Kidney epithelial cell (primary cell): ENCODE measurements at places on chromosomes 11 and 22. TPM values are rescaled to one million over a fixed set of nuclear protein-coding genes. Genes with fewer than 3 reads are reported as not detected.

The OSBPL5 gene
- 9.2 and 10.2 TPM in 2 replicates for total RNA-seq

The USP2 gene
- total RNA-seq: 1.6 and 2.0 TPM in 2 replicates

The CEP126 gene
- 0.71 and 0.82 TPM in 2 replicates for total RNA-seq

The TENM4 gene
- 35.3 and 49.4 TPM in 2 replicates for total RNA-seq

The MPST gene
- 186 and 219 TPM in 2 replicates for total RNA-seq

The RGL4 gene
- total RNA-seq: not detected in 2 replicates

The AQP11 gene
- total RNA-seq: 0.75 and 1.7 TPM in 2 replicates

The SNAP29 gene
- total RNA-seq: 17.7 and 18.3 TPM in 2 replicates

The FKBP2 gene
- total RNA-seq: 61.1 and 110 TPM in 2 replicates

The OR52W1 gene
- total RNA-seq: not detected in 2 replicates

- no peak for DNase-seq
Observed at GRCh38 chr11:131025020-131025419, 108.7 kb upstream of the SNX19 start.

GRCh38 chr11:47185305-47186075 lies 744 bp downstream of the PACSIN3 start:
- no peak for DNase-seq

DNA sequence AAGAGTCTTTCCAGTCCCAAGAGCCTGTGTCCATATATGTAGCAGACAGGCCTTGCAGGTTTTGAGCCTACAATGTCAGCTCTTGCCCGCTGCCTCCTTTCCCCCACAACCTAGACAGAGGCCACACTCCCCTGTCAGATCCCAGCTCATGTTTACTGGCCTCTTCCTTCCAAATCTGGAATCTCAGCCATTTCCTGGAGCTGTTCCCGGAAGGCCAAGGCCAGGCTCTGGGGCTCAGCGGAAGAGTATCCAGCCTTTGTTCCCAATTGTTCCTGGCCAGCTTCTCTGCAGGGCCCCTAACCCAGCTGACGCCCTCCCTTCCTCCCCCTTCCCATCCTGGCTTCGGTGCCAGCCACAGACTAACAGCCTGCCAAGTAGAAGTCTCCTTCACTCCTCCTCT lies 1.0 kb upstream of the ROBO4 start:
- no peak for DNase-seq

- DNase-seq: no peak
Observed at GRCh38 chr11:69916806-69917387, 97.7 kb upstream of the FGF3 start.

GRCh38 chr11:109148669-109149068 lies 273.3 kb upstream of the C11orf87 start:
- DNase-seq: no peak

GRCh38 chr11:130771708-130772107 lies 144.6 kb downstream of the SNX19 start:
- DNase-seq: no peak

DNA sequence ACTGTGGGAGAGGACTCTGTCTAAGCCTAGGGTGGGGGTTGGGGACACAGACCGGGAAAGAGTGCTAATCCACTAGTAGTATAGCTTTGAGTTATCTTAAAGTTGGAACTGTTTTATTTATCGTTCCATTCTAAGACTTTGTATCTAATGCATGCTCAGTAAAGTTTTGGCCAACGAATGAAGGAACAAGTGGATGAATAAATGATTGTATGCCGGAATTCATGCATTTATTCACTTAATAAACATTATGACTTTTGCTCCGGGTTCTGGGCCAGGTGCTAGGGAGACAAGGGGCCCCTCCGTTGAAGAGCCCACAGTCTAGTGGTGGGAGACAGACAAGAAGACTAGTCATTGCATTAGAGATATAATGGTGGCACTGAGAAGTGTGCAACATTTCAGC lies 645 bp downstream of the RNF121 start:
- DNase-seq: no peak

DNA sequence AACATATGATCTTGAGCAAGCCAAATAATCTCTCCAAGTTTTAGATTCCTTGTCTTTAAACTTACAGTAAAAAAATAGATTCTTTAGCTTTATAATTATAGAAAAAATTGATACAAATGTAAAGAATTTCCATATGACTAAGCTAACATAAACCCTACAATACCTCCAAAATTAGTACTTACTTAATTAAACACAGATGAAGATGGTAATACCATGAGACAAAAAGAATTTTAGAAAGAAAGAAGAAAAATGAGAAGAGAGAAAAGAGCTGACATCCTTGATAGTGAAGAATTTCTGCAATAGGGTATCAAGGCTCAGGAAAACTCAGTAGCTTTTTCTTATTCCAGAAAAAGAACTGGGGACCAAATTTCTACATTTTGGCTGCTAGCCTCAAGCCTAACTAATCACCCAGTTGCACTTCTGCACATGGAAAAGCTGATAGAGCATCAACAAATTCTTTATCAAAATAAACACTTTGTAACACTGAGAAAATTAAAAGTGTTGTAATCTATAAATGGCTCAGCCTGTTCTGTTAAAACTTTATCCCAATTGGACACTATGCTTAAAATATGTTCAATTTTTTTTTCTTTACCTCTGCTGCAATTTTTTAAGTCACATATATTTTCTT lies 24.7 kb upstream of the SOX6 start:
- DNase-seq: no peak

- no peak for DNase-seq
Observed at GRCh38 chr22:28442711-28443525, 236.7 kb downstream of the TTC28 start.

DNA sequence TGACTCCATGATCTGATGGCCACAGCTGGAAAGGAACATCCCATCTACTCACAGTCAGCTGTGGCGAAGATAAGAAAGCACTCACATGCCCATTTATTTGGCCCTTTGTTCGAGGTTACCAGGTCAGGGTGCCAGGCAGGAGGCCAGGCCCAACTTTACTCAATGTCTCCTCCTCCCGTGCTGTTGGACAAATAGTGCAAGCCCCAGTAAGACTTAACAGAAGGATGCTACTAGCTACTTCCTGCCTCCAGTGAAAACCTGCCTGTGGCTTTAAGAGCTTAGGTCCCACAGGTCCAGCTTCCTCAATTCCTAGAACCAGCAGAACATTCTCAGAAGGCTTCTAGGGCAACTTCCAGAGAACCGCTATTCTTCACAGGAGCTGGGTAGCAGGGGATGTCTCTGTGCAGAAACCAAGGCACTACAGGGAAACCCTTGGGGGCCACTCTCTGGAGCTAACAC lies 12.9 kb upstream of the CRY2 start:
- DNase-seq: no peak

DNA sequence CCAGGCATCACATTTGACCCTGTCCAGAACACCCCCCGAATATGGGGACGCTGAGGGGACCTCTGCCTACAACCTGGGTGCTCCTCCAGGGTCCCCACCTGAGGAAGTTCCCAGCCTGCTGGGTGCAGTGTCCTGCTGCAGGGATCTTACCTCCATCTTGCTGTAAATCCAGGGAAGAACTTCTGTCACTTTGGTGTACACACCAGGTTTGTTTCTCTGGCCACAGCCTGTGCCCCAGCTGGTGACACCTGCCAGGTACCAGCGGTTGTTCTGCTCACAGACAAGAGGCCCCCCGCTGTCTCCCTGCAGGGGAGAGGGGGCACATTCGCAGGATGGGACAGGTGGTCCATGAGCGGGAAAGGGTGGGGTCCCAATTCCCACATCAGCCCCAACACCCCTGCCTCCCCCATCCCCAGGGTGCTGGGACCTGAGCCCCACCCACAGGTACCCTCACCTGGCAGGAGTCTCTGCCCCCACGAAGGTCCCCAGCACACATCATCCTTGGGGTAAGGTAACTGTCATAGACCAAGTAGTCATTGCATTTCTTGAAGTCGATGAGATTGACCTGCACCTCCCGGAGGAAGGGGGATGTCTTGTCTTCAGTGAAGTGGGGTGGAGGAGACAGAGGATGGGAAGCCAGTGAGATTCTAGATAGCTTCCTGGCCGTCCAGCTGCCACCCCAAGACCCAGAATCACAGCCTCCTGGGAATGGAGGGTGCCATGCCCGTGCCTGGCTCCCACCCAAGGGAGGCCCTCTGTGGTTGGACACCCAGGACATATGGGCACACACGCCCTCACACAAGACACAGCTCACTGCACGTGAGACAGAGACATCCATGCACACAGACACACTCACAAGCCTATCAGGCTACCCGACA lies 25.5 kb downstream of the TMPRSS13 start:
- no peak for DNase-seq

GRCh38 chr22:39288135-39288898 lies 31.1 kb downstream of the RPL3 start:
- no peak for DNase-seq

- no peak for DNase-seq
Observed at GRCh38 chr11:117478126-117478860, 150.6 kb downstream of the CEP164 start.

- no peak for DNase-seq
Observed at GRCh38 chr11:34280945-34281872, 76.6 kb downstream of the ABTB2 start.
